ENCODE measurements at places on chromosomes 3 and 15.

GRCh38 chr15:50911001-50911400 is 2.5 kb downstream of the AP4E1 start:
- DNase-seq = no peak

- no peak for DNase-seq
Observed at GRCh38 chr3:52494445-52494844, 693 bp upstream of the STAB1 start.

DNA sequence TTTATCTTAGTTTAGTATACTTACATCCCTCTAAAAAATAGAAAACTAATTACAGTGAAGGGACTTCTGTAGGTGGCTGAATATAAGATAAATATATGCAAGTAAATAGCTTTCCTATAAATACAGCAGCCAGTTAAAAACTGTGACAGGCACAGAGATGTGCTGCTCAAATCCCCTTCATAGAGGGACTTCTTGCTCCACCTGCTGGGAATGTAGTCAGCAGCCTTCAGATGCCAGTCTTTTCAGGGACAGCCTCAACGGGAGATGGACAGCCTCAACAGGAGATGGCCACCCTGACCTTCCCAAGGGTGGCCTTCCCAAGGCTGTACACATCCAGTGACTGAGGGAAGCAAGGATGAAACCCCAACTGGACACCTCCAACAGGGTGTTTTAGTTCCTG is 15.7 kb upstream of the PRR23E start:
- no peak for DNase-seq

DNA sequence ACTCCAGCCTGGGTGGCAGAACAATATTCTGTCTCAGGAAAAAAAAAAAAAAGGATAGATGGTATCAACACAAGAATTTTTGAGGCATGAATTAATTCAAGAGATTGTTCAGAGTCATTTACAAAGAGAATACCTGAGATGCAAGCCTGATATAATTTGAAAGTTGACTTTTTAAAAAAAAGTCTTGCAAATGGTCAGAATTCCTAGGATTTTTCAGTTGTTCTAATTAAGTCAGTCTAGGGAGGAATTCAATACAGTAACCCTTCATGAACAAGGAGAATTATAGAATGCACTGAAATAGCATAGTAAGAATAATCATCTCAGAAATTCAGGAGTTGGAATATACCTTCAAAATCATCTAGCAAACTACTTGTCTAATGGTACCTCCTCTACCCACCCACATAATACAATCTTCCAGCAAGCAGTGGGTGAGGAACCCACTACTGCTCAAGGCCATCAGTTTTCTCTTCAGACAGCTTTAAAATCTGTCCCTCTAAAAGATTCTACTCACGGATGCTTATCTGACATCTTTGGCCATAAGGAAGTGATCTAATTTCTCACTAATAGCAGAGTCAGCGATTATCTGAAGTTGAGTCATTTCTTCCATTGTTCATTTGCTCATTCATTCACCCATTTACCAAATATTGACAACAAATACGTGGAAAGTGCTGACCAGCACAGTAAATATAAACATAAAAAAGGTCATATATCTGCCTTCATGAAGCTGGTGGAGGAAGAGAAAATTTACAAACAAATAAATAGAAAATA is 159.6 kb downstream of the GREM1 start:
- DNase-seq = no peak

DNA sequence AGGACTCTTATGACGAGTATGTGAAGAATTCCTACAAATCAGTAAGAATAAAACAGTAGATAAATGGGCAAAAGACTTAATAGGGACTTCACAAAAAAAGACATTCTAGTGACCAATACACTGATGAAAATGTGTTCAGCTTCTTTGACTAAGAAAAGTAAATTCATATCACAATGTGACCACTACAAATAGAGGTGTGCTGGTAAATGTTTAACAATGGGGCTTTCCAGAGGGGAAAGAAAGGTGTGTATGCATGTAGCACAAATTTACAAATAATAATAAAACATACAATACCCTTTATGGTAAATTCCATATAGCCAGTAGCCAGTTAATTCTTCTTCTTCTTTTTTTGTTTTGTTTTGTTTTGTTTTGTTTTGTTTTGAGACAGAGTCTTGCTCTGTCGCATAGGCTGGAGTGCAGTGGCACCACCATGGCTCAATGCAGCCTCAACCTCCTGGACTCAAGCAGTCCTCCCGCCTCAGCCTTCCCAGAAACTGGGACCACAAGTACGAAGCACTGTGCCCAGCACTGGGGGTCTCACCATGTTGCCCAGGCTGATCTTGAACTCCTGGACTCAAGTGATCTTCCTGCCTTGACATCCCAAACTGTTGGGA is 17.5 kb upstream of the NMD3 start:
- no peak for DNase-seq
